Neural cell (in vitro differentiated cells): ENCODE measurements at places on chromosomes 2 and 18. TPM values are rescaled to one million over a fixed set of nuclear protein-coding genes. Genes with fewer than 3 reads are reported as not detected.

Gene SOX11
- 135 and 146 TPM in 2 replicates for polyA plus RNA-seq

Gene CAPN14
- 2.1 and 3.0 TPM in 2 replicates for polyA plus RNA-seq

Gene OSR1
- not detected in 2 replicates for polyA plus RNA-seq

Gene TSGA10
- 8.0 and 12.5 TPM in 2 replicates for polyA plus RNA-seq

Gene PROM2
- 2.2 and 2.3 TPM in 2 replicates for polyA plus RNA-seq

Gene MYOM1
- polyA plus RNA-seq = 0.40 and 1.7 TPM in 2 replicates
